SJSA1 (cell line): ENCODE measurements at places on chromosomes 4 and X. TPM values are rescaled to one million over a fixed set of nuclear protein-coding genes. Genes with fewer than 3 reads are reported as not detected.
A peak's percentile ranks its signal among the peaks of the same experiment; 100 is the strongest.

GRCh38 chr4:86452422-86452891, 92.6 kb upstream of the MAPK10 start:
- peaks cover 28% of the 10 kb centered on the region for H3K4me1 ChIP-seq
- H3K4me3 ChIP-seq, result peak overlapping the region; percentile 45
- H3K36me3 ChIP-seq, result no peaks in the 10 kb centered on the region
- H3K27ac ChIP-seq, result peak overlapping the region; percentile 79
- DNase-seq, result no peak
- no peaks in the 10 kb centered on the region for H3K27me3 ChIP-seq

GRCh38 chr4:183099537-183100297, 660 bp downstream of the WWC2 start:
- peaks cover 29% of the 10 kb centered on the region for H3K4me1 ChIP-seq
- H3K27me3 ChIP-seq, result no peaks in the 10 kb centered on the region

The NWD2 gene
- total RNA-seq, result not detected in 2 replicates

GRCh38 chr4:142278171-142278570, 567.9 kb downstream of the INPP4B start:
- H3K4me1 ChIP-seq, result peaks cover 17% of the 10 kb centered on the region
- DNase-seq, result no peak
- H3K27ac ChIP-seq, result no peak overlapping the region

The HERC6 gene
- total RNA-seq, result 2.1 and 12.3 TPM in 2 replicates

The SATL1 gene
- total RNA-seq, result 0.18 TPM in 1 of 2 replicates, not detected in the other

The IL2 gene
- total RNA-seq, result not detected in 2 replicates

- H3K4me1 ChIP-seq, result no peaks in the 10 kb centered on the region
- no peak for DNase-seq
- H3K4me3 ChIP-seq, result no peak overlapping the region
- H3K27ac ChIP-seq, result no peak overlapping the region
Measured at GRCh38 chr4:45663003-45663402, 460.9 kb downstream of the GABRG1 start.

- peak overlapping the region; percentile 97 for H3K27ac ChIP-seq
- peak; percentile 86 for DNase-seq
- no peaks in the 10 kb centered on the region for H3K27me3 ChIP-seq
- H3K4me1 ChIP-seq, result peaks cover 56% of the 10 kb centered on the region
- no peaks in the 10 kb centered on the region; the same call in 1 of the 2 replicates for H3K36me3 ChIP-seq
- H3K4me3 ChIP-seq, result no peak overlapping the region
Measured at GRCh38 chr4:182975806-182976205, 58.6 kb upstream of the DCTD start.

The RHOXF2B gene
- total RNA-seq, result not detected in 2 replicates

The C4orf33 gene
- 21.6 and 38.3 TPM in 2 replicates for total RNA-seq

DNA sequence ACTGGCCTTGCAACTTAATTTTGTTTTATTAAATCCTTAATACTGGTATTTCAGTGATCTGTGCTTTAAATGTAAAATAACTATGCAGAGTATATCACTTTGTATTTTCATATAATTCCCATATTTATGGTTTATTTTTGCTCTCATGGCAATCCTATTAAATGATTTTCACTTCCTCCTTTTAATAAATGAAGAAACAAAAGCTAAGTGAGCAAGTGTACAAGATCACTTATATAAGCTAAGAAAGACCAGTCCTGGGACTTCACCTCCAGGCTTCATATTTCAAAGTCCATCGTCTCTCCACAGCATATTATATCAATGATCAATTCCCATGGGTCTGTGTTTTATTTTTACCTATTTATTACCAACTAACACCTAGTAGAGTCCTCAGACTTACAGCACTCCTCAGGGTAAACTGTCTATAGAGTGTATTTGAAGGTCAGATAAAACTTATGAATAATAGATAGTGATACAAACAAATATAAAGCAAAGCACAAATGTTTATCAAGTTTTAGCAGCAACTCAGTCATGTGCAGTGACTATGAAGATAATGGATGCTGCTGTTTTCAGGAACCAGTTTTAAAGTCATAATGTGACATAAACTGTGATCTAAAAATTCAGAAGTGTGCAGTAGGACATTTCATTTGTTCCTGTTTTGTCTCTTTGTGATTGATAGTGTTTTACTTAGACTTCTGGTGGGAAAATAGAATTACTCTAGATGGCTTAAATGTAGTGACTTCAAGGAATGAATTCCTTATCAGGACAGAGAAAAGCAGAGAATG, 56.8 kb downstream of the ARHGAP24 start:
- no peak overlapping the region for H3K27ac ChIP-seq
- H3K4me1 ChIP-seq, result no peaks in the 10 kb centered on the region
- no peaks in the 10 kb centered on the region for H3K36me3 ChIP-seq

The TMEM35A gene
- total RNA-seq, result not detected in 2 replicates

- no peak for DNase-seq
- H3K4me1 ChIP-seq, result no peaks in the 10 kb centered on the region
- no peak overlapping the region for H3K27ac ChIP-seq
Measured at GRCh38 chrX:125544031-125544660, 224.5 kb downstream of the TEX13C start.
